ENCODE measurements at places on chromosomes 2 and 18.

- no peak for DNase-seq
These were observed 186.2 kb upstream of the GCFC2 start for GRCh38 chr2:75896779-75897366.

- DNase-seq = no peak
These were observed 204.8 kb downstream of the RBM43 start for GRCh38 chr2:151056870-151057269.

DNA sequence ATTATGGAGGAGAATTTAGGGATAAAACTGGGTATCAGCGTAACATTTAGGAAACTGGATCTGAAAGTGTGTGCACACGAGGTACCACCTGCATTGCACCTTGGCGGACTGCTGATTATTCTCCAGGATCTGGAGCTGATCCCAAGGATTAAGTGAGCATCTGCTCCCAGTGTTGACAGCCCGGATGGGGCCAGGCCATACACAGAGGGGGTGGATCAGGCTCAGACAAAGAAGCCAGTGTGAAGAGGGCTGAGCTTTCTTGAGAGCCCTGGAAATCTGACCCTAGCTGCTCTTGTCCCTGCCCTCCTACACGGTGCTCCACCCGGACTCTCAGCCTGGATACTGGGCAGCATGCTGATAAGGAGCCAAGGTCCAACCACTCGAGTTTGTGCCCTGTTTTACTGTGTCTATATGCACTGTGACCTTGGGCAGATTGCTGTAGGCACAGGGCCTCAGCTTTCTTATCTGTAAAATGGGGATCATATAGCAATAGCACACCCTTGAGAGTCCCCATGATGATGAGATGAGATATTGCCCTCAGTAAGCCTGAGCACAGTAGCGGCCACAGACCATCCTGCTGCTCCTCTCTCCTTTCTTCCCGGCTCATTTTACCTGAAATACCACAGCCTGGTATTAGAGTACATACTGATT, 396.8 kb upstream of the CELF4 start:
- DNase-seq = no peak

DNA sequence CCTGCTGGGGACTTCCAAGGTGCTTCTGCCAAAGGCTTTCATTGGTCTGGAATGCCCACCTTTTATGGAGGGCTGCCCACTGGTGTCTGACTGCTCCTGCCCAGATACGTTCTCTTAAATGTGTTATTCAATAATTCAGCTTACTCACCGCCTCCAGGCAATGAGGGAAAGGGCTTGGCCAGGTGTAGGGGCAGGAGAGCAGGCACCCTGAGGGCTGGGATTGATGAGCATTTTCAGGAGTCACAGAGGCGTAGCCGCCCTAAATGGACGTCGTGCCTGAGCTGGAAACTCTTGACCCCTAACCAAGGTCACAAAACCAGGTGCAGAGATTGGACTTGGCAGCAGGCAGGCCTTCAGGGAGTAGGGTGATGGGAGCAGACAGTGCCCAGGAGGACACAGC, 26.8 kb downstream of the MAL start:
- DNase-seq = no peak

GRCh38 chr2:99420031-99420430, 69.8 kb downstream of the REV1 start:
- DNase-seq = no peak

GRCh38 chr18:41767960-41768359, 187.1 kb upstream of the PIK3C3 start:
- DNase-seq = no peak

DNA sequence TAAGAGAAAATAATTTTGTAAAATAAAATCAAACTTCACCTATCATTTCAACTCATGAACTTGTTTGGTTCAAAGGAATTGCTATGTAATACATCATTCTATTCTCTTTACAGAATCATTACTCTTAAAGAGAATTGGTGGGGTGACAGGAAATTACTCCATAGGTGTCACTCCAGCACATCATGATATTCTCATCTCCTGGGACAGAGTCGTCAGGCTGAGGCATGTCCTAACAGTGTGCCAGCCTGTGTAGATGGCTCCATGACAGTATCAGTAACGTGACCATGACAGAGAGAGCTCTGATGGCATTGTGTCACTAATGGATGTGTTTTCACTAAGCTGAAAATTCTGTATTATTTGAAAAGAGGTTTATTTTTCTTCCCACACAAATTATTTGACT, 13.9 kb downstream of the SPATS2L start:
- no peak for DNase-seq

GRCh38 chr2:204116159-204116792, 179.7 kb downstream of the ICOS start:
- DNase-seq = no peak

DNA sequence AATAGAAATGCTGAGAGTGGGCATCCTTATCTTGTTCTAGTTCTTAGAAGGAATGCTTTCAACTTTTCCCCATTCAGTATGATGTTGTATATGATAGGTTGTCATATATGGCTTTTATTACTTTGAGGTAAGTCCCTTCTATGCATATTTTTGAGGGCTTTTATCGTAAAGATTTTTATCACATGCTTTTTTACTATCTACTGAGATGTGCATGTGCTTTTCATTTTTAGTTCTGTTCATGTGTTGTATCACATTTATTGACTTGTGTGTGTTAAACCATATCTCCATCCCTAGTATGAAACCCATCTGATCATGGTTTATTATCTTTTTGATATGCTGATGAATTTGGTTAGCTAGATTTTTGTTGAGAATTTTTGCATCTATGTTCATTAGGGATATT, 1008.8 kb downstream of the CNTNAP5 start:
- no peak for DNase-seq

DNA sequence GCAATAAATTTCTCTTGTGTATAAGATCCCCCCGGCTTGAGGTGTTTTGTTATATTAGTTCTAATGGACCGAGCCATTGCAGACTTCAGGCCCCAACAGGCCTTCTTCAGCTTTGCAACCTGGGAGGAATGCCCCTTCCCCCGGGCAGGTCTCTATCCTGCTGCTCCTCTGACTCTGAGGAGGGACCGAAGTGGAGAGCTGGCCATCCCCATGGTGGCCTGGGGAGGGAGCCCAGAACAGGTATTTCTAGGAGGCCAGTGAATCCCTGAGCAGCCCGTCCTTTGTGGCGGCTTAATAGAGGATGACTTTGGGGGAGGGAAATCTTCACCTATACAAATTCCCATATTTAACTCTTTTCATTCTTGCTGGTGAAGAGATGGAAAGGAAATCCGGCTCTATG, 715.8 kb upstream of the SOX11 start:
- no peak for DNase-seq

DNA sequence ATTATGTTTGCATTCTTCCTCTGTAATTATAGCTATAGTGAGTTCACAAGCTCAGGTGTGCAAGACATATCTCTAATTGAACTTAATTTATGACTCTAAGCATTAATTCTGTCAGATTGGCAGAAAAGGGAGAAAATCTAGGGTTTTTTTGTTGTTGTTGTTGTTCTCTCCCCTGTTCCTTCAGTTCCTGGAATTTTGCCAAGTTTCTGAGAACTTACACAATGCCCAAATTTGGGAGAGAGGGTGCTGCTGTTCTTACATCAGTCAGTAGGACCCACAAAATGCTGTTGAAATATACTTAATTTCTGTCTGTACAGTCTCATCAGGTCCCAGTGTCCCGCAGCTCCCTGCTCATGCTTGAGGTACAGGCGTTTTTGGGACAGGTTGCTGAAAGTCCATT, 221.8 kb upstream of the RBMS1 start:
- DNase-seq = no peak

GRCh38 chr18:11405804-11406203, 203.6 kb upstream of the SLC35G4 start:
- no peak for DNase-seq

DNA sequence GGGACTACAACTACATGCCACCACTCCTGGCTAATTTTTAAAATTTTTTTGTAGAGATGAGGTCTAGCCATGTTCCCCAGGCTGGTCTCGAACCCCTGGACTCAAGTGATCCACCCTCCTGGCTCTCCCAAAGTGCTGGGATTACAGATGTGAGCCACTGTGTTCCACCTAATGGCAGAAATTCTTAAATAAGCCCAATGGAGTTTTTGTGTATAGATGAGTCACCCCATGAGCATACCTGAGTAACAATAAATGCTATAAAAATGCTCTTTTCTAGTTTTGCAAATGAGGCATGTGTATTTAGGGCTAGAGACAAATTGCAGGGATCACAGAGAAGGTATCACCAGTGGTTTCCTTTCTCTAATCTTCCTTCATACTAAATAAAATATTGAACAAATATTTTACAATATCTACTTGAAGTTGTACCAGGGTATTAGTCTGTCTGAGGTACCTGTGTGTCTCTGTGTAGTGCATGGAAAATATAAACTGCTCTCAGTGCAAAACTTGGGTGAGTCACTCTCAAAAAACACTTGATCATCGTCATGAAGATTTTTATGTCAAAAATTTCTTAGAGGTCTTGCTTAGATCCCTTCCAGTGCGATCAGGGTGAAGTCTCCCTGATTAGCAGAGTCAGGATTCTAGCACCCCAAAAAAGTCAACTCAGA, 337.1 kb upstream of the MMADHC start:
- DNase-seq = no peak

DNA sequence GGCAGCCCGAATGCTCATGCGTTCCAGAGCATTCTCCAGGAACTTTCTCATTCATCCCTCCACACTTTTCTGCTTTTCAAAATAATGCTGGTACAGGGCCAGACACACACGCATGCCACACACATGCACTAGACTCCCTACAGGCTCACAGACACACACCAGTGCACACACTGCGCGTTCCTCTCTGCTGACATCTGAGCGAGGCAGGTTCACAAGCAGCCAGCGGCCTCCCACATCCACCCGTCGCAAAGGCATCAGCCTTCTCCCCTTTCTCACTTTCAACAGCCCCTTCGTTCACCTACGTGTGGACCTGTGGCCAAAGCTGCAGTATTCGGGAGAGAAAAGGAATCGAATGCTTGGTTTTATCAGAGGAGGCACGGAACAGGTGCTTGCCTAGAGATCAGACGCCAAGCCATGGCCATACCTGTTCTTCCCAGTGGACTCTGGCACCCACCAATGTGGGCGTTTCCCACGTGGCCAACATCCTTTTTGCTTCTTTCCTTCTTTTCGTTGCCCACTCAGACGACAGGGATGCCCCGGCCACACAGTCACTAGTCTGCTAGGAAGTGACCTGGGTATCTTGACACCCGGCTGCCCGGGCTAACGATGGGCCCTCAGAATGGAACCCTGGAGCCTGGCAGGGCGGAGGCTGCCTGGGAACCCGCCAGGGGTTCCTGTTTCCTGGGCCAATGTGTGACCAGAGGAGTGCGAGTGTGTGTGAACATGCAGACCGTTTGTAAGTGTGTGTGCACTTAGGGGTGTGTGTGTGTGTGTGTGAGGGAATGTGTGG, 85.8 kb upstream of the ID2 start:
- no peak for DNase-seq

DNA sequence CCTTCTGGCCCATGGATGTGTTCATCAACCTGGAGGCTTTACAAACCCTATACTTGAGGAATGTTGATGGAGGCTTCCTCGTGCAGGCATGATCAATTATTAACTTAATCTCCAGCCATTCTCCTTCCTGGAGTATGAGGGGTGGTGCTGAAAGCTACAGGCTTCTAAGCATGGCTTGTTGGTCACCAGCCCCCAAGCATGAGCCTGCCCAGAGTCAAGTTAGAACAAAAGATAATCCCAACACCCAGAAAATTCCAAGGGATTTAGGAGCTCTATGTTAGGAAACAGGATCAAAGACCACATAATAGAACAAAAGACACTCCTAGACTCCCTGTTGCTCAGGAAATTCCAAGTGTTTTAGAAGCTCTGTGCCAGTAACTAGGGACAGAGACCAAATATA, 63.1 kb downstream of the FAM171B start:
- DNase-seq = no peak

DNA sequence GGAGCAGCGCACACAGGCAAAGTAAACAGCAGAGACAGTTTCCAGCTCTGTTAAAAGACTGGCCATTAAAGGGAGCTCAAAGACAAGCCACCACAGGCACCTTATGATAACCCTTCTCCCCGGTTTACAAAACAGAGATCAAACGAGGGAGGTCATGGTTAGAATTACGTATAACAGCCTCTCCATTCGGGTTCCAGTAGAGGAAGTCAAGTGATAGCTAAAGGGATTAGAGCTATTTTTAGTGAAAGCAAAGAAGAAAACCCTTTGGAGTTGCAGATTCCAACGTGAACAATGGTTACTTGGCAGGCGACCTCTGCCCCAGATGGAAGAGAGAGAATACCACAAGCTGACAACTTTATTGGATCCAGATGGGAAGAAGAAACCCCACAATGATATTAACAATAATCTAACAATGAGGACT, 31.2 kb upstream of the EDAR start:
- DNase-seq = no peak

DNA sequence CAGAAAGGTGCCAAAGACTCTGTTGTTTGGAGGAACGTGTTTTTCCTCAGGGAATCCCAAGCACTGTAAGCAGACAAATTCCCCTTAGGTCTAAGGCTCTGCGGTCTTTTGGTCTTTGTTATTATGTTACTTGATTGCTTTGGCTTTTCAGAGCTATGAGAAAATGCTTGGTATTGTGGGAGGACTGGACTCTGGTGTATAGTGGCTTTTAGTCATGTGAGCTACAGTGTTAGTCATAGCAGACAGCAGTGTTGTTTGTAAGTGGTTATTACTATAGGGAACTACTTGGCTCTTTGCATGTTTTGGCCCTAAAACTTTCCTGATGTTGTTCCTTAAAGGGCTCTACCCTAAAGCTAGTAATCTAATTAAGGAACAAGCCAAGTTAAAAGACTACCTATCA, 956.2 kb upstream of the LRATD1 start:
- DNase-seq = no peak

DNA sequence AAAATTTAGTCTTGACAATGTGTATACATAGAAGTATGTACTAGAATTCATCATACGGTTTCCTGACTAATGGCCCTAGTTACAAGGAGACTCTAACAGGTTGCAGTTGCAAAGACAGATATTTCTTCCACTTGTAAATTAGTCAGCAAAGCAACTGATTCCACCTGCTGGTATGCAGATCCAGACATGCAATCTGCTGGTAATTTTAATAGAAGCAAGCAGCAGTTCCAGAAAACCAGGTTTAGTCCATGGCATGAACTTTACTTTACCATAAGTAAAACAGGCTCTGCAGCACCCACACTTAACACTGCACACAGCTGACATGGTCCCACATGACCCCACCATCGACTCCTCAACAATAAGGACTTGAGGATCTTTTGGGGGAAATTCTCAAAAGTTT, 110.9 kb upstream of the SP3 start:
- no peak for DNase-seq

DNA sequence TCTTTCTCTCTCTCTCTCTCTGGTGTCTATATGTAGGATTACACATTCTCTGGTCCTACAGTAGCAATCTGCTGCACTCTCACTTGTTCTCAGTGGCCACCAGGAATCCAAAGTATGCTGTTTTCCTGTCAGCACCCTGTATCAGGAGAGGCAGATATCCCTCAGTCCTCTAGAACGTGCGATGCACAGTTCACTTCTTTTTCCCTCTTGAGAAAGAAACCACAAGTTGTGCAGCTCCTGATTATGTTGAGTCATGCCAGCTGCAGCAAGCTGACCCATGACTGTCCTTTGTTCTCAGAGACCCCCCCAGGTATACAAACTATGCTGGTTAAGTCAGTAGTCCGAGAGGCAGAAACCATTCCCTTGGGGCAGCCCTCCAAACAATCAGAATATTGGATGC, 54.6 kb downstream of the LANCL1 start:
- DNase-seq = no peak

- no peak for DNase-seq
These were observed 56.4 kb downstream of the ZFP36L2 start for GRCh38 chr2:43169987-43170386.

GRCh38 chr2:76640905-76641304, 881.3 kb downstream of the LRRTM4 start:
- no peak for DNase-seq
